Testis (tissue), 5 donors: ENCODE measurements at places on chromosomes 13 and 19. TPM values are rescaled to one million over a fixed set of nuclear protein-coding genes. Genes with fewer than 3 reads are reported as not detected.
A peak's percentile ranks its signal among the peaks of the same experiment; 100 is the strongest.

The FXYD1 gene
- total RNA-seq: 11.1 TPM

The FOSB gene
- 3.9 TPM for total RNA-seq

The NKPD1 gene
- total RNA-seq: 4.2 TPM

The KLF1 gene
- 0.24 TPM for total RNA-seq

The PTH2 gene
- not detected for total RNA-seq

DNA sequence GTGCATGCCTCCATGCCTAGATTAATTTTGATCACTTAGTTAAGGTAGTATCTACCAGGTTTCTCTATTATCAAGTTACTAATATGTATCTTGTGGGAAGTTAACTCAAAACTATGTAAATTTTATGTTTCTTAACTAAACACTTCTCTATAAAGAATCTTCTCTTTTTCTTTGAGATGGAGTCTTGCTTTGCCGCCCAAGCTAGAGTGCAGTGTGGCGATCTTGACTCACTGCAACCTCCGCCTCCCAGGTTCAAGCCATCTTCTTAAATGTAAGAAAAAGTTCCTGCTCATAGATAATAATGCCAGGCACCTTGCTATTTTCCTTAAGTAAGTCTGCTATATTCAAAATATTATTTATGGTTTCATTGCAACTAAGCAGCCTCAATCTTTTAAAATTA, 58.4 kb downstream of the ELF1 start:
- H3K36me3 ChIP-seq: no peaks in the 10 kb centered on the region
- no peaks in the 10 kb centered on the region for H3K4me1 ChIP-seq
- DNase-seq: no peak

DNA sequence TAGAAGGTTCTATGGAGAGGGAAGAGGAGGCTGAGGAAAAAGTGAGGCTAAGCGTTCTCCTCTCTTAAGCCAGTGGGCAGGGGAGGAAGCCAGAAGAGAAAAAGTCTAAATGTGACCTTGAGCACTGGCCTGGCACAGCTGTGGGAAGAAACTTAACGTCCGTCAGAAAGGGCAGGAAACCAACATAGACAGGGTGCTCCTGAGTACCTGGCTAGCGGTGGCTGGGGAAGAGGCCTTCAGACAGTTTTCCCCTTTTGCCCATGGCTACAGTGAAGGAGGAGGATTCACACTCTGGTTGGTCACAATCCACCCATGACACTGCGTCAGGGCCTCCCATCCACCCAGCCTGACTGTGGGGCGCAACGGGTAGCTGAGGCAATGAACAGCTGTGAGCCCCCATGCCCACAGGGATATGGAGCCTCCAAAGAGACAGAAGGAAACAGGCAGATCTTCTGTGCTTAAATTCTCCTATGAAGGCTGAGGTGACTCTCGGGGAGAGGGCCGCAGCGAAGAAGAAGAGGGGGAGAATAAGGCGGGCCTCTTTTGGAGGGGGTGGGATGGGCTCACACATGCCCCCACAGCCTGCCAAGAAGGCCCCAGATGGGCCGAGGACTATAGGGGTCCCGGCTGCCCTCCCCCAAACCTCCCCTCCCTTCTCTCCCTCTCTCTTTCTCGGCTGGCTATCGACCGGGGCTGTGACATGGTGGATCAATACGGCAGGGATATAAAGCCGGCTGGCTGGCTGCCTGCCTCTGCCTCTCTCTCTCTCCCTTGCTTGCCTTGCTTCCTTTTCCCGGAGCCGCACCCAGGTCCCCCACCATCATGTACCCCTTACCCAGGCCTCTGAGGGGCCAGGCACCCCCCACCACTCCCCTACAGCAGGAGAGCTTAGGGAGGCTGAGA, 19.8 kb upstream of the POU2F2 start:
- no peaks in the 10 kb centered on the region for H3K36me3 ChIP-seq
- no peaks in the 10 kb centered on the region for H3K4me1 ChIP-seq
- no peak for DNase-seq
- no peaks in the 10 kb centered on the region for H3K27me3 ChIP-seq
- H3K4me3 ChIP-seq: no peak overlapping the region

DNA sequence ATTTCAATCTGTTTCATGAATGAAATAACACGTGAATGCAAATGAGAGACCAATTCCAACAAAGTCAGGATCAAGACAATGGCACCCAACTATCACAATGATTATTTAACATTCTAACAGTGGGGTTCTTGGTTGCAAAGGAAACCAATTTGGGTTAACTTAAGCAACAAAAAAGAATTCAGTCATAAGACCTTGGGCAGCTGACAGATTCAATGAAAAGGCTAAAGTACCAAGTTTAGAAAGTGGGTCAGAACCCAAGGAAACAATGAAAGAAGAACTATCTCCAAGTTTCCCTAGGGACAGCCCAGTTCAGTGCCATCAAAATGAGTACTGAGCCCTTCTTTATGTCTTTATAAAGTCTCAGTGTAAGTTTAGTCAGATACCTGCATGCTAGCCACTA, 17.5 kb upstream of the SIGLEC14 start:
- H3K36me3 ChIP-seq: no peaks in the 10 kb centered on the region
- H3K27ac ChIP-seq: no peak overlapping the region
- H3K4me1 ChIP-seq: no peaks in the 10 kb centered on the region
- H3K27me3 ChIP-seq: no peaks in the 10 kb centered on the region
- no peak overlapping the region for H3K4me3 ChIP-seq

DNA sequence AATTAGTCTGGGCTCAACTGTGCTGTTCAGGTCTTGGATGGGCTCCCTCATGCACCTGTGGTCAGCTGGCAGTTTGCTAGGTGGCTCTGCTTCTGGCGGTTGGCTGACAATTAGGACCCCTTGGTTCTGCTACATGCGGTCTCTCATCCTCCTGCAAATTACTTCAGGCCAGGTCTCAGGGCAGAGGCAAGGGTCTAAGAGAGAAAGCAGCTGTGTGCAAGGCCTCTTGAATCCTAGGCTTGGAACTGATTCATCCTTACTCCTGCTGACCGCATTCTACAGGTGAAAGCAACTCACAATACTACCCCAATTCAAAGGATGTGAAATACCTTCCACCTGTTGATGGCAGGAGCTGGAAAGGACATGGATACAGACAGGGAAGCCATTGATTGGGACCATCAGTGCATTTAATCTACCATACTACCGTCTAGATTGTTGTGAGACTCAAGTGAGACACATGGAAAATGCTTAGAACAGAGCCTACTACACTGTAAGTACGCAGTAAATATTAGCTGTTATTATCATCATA, 19.1 kb downstream of the CBY2 start:
- no peak for DNase-seq
- H3K36me3 ChIP-seq: no peaks in the 10 kb centered on the region
- H3K4me1 ChIP-seq: no peaks in the 10 kb centered on the region
- H3K27ac ChIP-seq: no peak overlapping the region
- no peak overlapping the region for H3K4me3 ChIP-seq

GRCh38 chr13:48585456-48585840, 52.6 kb upstream of the RCBTB2 start:
- H3K27me3 ChIP-seq: no peaks in the 10 kb centered on the region
- peaks cover 10% of the 10 kb centered on the region for H3K4me1 ChIP-seq
- H3K27ac ChIP-seq: no peak overlapping the region
- H3K36me3 ChIP-seq: no peaks in the 10 kb centered on the region

GRCh38 chr19:41604831-41605230, 22.0 kb downstream of the CEACAM4 start:
- no peaks in the 10 kb centered on the region for H3K36me3 ChIP-seq
- DNase-seq: no peak
- H3K27me3 ChIP-seq: no peaks in the 10 kb centered on the region
- H3K4me1 ChIP-seq: no peaks in the 10 kb centered on the region

- H3K4me1 ChIP-seq: no peaks in the 10 kb centered on the region
- no peaks in the 10 kb centered on the region for H3K27me3 ChIP-seq
- H3K36me3 ChIP-seq: no peaks in the 10 kb centered on the region
- no peak overlapping the region for H3K27ac ChIP-seq
Observed at GRCh38 chr13:60862036-60862435, 465.0 kb downstream of the TDRD3 start.

GRCh38 chr19:19778666-19779065, 42.9 kb downstream of the ZNF506 start:
- no peaks in the 10 kb centered on the region for H3K27me3 ChIP-seq
- H3K36me3 ChIP-seq: no peaks in the 10 kb centered on the region
- H3K4me3 ChIP-seq: no peak overlapping the region
- H3K4me1 ChIP-seq: peaks cover 17% of the 10 kb centered on the region
- no peak overlapping the region for H3K27ac ChIP-seq

GRCh38 chr19:17116996-17117702, 41.6 kb downstream of the MYO9B start:
- no peaks in the 10 kb centered on the region for H3K36me3 ChIP-seq
- H3K4me1 ChIP-seq: peaks cover 16% of the 10 kb centered on the region
- H3K27me3 ChIP-seq: no peaks in the 10 kb centered on the region
- H3K4me3 ChIP-seq: no peak overlapping the region
- no peak for DNase-seq
- no peak overlapping the region for H3K27ac ChIP-seq

DNA sequence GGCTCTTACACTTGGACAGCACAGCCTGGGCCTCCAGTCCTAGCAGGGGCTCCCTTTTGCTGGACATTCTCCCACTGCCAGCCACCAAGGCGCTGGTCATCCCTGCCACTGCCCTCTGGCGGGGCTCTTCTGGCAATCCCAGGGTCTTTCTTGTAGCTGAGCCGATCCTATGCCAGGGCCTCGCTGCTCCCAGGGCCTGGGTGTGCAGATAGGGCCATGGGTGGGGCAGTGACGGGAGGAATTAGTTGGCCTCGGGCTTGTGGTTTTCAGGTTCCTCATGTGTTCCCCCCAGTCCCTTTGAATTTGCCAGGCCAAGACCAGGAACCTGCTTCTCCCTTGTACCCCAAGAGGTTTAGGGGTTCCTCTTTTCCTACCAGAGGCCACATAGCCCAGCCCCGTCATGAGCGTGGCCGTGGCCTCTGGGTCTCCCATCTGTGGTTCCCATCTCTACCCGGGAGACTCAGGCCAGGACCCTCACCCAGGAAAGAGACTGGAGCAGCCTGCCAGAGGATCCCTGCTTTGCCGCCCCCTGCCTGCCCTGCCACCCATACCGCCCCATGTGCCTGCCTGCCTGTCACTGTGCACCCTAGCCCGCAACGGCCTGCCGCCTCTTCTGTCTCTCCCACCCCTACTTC, 26.2 kb downstream of the TMED1 start:
- H3K27ac ChIP-seq: no peak overlapping the region
- no peak for DNase-seq
- no peaks in the 10 kb centered on the region for H3K4me1 ChIP-seq
- no peaks in the 10 kb centered on the region for H3K27me3 ChIP-seq
- H3K36me3 ChIP-seq: no peaks in the 10 kb centered on the region

DNA sequence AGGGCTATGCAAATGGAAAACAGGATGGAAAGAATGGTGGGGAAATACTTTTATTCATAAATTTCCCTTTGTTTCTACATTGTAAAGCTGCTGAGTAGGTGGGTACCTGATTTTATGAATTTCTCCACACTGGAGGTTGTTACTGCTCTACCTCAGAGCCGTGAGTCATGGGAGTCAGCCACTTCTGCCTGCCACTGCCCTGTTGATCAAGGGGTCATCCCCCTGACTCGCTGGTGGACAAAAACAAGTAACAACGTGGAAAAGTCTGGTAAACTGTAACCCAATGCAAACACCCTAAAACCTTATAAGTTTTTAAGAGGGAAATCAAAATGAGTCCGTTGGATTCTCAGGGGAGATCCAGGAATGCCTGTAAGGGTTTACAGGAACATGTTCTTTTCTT, 329.5 kb downstream of the ATP8A2 start:
- H3K4me3 ChIP-seq: no peak overlapping the region
- no peaks in the 10 kb centered on the region for H3K27me3 ChIP-seq
- H3K4me1 ChIP-seq: no peaks in the 10 kb centered on the region
- no peaks in the 10 kb centered on the region for H3K36me3 ChIP-seq

GRCh38 chr13:46668302-46668720, 115.3 kb downstream of the LRCH1 start:
- no peak overlapping the region for H3K27ac ChIP-seq
- H3K27me3 ChIP-seq: no peaks in the 10 kb centered on the region
- H3K4me1 ChIP-seq: peaks cover 19% of the 10 kb centered on the region
- peak; percentile 34 for DNase-seq
- no peaks in the 10 kb centered on the region for H3K36me3 ChIP-seq

GRCh38 chr13:25217023-25217885, 45.2 kb upstream of the AMER2 start:
- H3K36me3 ChIP-seq: no peaks in the 10 kb centered on the region
- no peaks in the 10 kb centered on the region for H3K4me1 ChIP-seq

- H3K36me3 ChIP-seq: no peaks in the 10 kb centered on the region
- no peaks in the 10 kb centered on the region for H3K27me3 ChIP-seq
- DNase-seq: peak; percentile 72
- no peak overlapping the region for H3K27ac ChIP-seq
- H3K4me3 ChIP-seq: no peak overlapping the region
- peaks cover 23% of the 10 kb centered on the region for H3K4me1 ChIP-seq
Observed at GRCh38 chr13:39818953-39819352, 163.5 kb downstream of the COG6 start.

DNA sequence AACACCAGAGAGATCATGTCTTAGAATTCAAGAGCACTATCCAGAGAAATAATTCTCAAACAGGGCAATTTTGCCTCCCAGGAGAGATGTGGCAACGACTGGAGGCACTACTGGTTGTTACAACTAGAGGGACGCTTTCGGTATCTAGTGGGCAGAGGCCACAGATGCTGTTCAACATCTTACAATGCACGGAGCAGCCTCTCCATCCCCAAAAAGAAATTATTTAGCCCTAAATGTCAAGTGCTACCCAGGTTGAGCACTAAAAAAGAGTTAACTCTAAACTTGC, 78.6 kb downstream of the ABCC4 start:
- no peak overlapping the region for H3K4me3 ChIP-seq
- no peak overlapping the region for H3K27ac ChIP-seq
- H3K27me3 ChIP-seq: no peaks in the 10 kb centered on the region
- H3K4me1 ChIP-seq: no peaks in the 10 kb centered on the region
